ENCODE measurements at places on chromosomes 5 and 9.

- no peak for DNase-seq
Observed at GRCh38 chr9:115121181-115121580, 3.2 kb upstream of the TNC start.

DNA sequence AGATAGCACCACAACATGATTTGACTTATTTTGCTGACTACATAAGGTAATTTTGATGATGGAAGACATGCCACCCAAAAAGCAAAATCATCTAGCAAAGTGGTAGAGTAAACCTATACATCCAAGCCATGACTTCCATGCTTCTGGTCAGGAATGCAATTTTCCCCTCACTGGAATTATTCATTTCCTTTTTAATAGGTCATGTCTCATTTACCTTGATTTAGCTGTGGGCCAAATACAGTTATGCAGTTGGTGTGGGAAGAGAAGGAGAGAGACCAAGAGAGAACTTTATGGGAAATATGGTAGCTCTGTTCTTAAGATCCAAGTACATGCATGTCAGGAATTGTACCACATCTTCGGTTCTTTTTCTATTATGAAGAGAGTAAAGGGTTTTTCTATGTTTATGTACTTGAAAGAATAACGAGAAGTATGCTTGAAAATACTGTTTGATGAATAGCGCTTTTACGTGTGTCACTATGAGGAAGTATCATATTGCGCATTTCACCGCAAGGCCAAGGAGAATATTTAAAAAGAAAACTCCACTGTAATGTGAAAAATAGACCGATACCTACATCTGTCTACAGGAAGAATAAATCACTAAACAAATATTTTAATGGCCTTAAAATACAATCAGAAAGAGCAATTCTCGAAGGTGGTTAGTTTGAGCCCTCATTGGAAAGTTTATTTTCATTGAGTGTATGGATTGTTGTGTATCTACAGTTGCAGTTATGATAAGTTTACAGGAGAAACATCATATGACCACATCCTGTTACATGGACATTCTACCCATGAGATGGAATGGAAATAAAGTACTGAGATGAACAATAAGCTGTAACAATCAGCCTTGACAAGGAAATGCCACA, 134.0 kb downstream of the FOXD1 start:
- no peak for DNase-seq

DNA sequence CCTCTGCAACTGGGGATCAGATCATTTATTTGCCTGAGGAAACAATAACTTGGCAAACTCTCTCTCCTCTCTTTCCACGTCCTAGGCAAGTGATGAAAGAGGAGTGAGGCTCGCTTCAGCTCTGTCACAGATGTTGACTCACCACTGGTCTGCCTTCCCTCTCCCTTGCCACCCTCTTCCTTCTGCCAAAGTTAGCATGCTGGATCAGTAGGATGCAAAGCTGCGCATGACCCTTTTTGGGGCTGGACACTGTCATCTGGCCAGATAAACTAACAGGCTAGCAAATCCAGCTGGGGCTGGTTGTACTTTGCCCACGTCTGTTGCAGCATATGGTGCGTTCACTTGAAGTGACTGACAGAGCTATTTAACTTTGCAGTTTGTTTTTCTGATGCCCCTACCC, 36.2 kb upstream of the SMARCA2 start:
- no peak for DNase-seq

DNA sequence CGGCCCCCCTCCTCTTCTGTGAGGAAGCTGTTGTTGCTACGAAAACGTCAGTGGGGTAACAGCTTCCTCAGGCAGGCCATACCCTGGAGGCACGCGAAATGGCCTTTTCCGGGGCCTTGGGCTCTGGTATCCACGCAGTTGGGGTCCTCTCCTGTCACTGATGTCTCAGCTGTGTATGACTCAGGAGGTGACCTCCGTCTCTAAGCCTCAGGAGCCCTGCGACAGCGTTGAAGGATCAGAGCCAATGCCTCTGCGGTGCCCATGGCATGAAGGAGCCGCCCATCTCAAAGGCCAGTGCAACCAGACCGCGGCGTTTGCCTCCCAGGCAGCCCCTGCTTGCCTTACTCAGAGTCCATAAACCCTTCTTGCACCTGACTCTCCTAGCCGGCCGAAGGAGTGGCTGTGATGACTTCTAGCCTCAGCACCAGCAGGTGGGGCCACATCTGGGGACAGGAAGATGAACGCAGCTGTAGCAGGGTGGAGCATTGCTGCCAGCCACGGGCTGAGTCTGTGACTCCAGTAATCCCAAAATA, 1.0 kb upstream of the MXD3 start:
- DNase-seq, result no peak

- DNase-seq, result no peak
Observed at GRCh38 chr9:93713716-93714115, 137.3 kb downstream of the PHF2 start.

GRCh38 chr5:179265514-179266290, 79.6 kb downstream of the ADAMTS2 start:
- no peak for DNase-seq

GRCh38 chr5:82109013-82109412, 137.2 kb downstream of the ATG10 start:
- DNase-seq, result no peak

DNA sequence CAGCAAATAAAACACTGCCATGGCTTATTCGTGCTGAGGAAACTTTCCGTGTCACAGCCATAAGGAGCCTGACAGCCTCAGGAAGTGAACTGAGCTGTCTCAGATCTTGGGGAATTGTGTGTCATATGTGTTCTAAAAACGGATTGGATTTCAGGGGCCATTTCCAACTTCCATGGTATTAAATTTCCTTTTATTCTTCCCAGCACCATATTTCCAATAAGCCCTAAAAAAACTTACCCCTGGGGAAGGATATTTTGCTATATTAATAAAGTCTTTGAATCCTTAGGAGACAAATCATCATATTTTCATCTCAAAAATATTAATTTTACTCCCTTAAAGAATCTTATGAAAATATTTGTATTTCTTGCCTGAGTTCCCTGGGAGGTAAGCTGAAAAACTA, 93.9 kb downstream of the LHFPL2 start:
- no peak for DNase-seq

GRCh38 chr5:94705427-94705826, 87.0 kb downstream of the SLF1 start:
- DNase-seq, result no peak

DNA sequence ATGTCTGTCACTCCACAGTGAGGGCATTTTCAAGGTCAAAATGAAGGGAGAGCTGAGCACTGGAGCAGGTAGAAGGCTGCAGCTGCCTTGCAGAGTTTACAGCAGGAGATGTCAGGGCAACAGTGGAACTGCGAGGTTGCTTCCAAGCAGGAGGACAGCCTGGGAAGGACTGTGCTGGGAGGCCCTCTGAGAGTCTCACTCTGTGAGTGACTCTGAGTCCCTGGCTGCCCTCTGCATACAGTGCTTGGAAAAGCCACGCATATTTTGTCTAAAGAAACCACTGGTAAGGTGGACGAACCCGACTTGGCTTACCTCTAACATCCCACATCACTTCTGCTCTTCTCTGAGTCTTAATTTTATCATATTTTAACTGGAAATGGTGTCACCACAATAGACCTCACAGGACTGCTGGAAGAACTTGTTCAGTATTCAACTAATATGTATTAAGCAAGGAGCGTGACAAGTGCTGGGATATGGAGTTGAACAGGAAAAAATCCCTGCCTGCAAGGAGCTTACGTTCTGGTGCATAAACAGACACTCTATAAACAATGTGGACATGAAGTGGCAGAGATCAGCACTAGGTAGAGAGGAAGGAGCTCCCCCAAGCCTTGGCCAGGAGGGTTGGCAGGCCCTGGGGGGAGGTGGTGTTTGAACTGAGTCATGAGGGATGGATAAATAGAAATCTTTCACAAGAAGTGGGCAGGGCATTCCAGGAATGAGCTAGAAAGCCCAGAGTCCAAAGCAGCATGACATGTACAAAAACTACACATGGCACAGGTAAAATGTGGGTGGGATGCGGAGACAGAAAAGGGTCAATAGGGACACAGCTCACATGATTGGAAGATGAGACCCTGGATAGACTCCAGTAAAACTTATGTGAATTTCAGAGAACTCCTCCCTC, 64.0 kb upstream of the FOXE1 start:
- DNase-seq, result no peak

DNA sequence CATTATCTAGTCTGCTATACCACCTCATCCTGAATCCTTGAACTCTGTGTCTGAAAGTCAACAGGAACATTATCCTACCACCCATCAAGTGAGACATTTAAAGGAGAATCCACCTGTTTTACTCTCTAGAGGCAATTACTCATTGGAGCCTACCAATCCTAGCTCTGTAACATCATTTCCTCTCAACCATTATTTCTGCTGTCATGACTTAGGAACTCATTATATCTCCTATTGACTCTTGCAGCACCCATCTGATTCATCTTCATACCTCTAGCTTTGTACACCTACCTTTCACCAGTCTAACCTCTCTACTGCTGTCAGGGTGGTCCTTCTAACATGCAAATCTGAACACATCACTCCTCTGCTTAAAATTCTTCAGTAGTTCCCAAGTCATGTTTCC, 481.5 kb downstream of the NFIB start:
- no peak for DNase-seq

DNA sequence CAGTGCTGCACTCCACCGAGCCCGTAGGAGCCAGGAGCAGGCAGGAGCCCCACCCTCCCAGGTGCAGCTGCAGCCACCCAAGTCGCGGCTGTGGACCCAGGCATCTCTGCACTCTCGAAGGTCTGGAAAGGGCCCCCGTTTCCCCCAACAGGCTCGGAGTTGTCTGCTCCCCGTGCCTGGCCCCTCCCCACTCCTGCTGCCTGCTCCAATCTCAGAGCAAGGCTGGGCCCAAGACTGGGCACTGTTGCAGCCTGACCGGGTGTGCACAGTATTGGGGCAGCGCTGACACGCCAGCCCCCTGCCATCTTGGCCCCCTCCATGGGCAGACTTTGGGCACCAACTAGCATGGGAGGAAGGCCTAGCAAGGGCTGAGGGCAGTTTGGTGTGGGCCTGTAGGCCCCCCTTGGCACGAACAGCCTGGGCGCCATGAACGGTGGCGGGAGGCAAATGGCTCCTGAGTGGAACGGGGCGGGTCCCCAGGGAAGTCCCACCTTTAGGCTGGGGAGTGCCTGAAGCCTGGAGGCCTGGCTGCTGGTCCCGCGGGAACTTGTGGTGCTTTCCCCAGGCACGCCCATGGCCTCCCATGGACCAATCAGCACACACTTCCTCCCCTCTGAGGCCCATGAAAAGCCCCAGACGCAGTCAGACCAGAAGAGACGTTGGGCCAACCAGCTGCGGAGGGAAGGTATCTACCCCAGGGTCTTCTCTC, 60.4 kb downstream of the PSAT1 start:
- no peak for DNase-seq

DNA sequence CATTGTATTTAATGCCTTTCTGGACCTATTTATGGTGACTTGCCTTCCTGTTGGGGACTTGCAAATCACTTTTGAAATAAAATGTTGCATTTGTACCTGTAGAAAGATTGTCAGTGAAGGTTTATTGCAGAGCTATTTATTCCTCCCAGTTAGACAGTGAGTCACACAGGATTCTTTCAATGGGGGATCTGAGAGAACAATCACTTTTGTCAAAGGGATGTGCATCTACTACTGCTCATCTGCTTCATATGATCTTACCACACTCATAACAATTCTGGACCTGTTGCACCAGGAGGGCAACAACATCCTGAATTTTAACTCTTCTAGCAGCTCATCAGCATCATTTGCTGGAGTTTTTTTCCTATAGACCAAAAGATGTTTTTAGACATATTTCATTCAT, 66.8 kb downstream of the FBXL7 start:
- no peak for DNase-seq

DNA sequence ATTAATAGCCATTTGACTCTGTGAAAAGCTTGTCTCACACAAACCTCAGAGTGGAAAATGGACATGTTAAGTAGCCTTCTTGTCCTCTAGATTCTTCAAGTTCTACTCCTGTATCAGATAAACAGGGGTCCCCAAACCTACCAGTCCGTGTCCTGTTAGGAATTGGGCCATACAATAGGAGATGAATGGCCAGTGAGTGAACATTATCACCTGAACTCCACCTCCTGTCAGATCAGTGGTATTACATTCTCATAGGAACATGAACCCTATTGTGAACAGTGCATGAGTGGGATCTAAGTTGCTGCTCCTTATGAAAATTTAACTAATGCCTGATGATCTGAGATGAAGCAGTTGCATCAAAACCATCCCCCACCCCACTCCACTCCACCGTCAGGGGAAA, 136.3 kb downstream of the TMEM232 start:
- DNase-seq, result no peak

DNA sequence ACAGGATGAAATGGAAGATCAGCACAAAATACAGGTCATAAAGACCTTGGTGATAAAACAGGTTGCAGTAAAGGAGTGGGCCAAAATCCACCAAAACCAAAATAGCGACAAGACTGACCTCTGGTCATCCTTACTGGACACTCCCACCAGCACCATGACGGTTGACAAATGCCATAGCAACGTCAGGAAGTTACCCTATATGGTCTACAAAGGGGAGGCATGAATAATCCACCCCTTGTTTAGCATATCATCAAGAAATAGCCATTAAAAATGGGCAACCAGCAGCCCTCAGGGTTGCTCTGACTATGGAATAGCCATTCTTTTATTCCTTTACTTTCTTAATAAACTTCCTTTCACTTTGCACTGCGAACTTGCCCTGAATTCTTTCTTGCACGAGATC, 6.0 kb upstream of the NDUFB6 start:
- DNase-seq, result no peak

DNA sequence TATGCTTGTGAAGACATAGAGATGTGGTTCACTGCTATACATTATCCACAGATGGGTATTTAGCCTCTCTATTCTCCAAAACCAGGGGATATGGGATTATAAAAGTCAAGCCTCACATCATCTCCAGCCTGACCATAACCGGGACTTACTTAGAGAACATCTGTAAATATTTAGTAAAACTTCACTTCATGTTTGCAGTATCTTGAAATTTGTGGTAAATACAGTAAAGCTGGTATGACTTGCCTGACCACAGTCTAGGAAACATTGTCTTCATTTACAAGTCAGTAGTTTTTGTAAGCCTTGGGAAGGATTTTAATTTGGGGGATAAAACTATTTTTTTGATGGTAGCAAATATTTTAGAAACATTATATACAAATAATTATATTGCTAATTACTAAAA, 64.2 kb downstream of the MAST4 start:
- no peak for DNase-seq

DNA sequence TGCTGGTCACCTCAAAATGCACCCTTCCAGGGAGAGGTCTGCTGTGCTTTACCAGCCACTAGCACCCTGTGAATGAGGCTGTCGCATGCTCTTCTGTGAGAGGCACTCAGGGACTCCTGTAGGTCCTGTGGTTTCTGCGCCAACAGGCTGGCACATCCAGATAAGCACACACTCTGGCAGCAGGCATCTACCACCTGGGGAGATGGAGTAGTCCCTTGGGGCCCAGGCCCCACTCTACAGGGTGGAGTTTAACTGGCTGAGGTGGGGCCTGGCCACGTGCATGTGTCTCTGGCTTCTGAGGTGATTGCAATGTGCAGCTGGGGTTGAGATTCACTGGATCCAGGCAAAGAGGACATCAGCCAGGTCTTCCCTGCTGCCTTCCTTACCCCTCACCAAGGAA, 32.3 kb downstream of the TMEM174 start:
- DNase-seq, result no peak

GRCh38 chr5:174340226-174340625, 294.7 kb downstream of the NSG2 start:
- no peak for DNase-seq
